ENCODE measurements at places on chromosomes 4 and X.

GRCh38 chrX:53263597-53264094 lies 17.7 kb downstream of the IQSEC2 start:
- no peak for DNase-seq

DNA sequence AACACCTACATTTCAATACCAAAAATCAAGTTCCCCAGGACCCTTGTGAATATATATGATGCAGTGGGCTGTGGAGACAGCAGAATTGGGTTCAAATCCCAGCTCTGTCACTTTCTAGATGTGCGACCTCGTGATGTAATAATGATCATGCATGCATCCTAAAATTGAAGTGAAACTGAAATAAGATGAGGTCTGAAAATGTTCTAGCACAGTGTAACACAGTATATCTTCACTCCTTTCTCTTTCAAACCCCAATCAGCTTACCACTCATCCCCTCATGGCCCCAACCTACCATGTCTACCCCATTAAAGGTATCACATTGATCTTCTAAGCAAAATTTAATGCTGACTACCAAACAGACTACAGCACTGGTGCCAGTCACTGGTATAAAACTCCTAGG lies 69.9 kb upstream of the BRS3 start:
- no peak for DNase-seq

DNA sequence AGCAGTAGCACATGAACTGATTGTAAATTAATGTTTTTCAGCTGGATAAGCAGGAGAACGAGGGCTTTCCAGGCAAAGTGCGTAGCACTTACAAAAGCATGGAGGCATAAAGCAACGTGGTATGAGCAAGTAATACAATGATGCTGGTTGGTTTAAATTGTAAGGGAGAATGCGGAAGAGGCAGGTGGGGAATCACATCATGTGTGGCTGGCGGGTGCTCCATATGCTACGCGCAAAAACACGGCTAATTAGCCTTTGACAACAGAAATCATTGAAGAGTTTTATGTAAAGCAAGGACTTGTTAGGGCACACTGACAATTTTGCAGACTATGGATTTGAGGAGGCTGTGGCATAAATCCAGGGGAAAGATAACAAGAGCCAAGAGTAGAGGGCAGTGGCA lies 14.6 kb downstream of the SYTL4 start:
- no peak for DNase-seq

- DNase-seq = no peak
Measured at GRCh38 chr4:72218953-72219352, 187.2 kb downstream of the NPFFR2 start.

DNA sequence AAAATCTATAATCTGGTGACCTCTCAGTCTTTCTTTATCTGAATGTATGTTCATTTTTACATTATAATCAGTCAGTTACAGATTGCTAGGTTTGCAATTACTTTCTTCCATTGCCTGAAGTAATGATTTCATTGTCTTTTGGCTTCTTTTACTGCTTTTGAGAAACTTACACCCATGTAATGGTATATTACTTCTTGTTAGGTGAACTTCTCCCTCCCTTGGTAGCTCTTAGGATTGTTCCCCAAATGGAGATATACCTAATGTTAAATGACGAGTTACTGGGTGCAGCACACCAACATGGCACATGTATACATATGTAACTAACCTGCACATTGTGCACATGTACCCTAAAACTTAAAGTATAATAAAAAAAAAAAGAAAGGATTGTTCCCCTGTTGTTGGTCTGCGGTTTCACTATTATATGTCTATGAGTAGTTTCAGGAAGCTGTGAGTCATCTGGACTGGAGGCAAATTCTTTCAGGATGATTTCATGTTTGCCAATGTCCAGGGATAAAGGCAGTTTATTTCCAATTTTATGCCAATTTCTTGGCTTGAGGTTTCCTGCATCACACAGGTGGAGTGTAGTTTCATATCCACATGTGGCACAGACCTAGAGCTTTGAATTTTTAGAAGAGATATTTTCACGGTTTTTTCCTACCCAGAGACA lies 21.8 kb downstream of the SPANXC start:
- no peak for DNase-seq

- no peak for DNase-seq
Measured at GRCh38 chrX:51853251-51853650, 40.2 kb upstream of the MAGED1 start.

DNA sequence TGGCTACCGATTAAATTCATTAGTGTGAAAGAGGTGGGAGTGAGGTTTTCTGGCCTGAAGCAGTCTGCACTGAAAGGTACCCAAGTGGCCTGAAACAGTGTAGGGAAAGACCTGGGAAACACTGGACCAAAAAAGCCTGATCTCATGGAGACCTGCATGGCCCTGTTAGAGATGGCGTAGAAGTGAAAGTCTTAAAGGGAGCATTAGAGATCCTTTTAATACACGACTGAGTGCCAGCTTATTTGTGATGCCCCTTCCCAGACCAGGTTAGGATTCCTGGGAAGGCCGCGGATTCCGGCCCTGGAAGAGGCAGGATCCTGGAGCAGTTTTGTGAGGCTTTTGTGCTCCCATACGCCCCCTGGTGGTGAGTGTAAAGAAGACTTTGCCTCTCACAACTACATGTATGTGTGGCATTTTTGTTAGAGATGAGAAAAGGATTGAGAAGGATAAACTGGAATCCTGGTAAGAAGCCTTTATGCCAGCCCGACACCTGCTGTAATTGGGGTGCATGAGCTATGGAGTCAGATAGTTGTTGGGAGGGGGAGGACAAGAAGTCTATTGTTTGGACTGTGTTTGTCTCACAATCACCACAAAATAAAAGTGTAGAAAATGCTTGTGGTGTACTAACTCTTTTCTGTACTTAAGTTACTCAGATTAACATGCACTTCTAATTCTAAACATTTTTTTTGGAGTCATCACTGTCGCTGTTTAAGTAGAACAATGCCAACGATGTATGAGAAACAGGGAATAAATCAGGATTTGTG lies 54.0 kb downstream of the JADE1 start:
- DNase-seq = peak; percentile 22

DNA sequence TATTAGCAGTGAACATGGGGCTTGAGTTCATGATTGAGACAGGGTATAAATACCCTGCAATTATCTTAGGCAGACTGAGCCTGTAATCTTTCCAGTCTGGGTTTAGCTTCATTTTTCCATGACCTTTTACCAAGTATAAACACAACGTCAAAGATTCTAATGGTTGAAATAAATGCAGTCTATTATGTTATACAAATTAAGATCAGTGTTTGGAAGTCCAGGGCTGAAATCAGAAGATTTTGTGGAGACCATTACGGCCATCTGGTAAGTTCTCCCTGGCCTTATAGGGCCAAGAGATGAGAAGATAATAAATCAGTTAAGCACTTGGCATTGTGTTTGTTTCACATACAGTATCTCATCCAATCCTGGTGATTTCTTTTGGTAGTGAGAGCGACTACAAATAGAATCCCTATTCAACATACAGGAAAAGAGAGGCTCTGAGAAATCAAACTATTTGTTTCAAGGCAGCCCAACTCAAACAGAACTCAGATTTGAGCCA lies 425.8 kb downstream of the PACRGL start:
- no peak for DNase-seq

DNA sequence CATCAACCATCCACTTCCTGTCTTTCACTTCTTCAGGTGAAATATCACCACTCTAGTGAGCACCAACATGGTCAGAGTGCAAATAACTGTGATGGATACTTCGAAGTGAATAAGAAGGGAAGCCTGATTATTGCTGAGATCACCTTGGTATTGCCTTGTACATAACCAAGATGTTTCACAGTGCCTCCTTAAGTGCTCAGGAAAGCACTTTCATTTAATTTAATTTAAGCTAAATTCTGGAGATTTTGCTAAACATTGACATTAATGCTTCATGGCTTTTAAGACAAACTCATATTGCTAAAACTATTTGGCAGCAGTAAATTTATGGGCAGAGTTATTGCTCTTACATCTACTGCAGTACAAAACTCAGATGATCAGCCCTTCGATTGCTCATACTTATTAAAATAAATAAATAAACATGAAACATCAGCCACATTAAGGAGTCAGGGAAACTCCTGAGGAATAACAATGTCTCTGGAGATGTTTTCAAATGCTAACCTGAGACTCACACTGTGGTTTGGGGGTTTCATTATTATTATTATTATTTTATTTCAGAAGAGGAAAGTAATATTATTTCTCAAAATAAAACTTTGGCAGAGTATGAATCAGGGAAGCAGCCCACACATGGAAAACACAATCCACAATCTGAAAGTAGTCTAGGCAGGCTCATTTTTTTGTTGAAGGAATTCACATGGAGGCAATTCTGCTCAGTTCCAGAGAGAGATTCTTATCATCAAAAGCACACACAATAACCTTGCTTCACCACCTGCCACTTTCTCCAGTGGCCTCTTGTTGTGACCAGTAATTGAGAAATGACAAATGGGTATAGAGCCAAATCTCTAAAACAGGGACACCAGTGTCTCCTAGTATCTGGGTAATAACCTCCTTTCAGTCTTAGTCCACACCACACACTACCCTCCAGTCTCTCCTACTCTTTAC lies 344.2 kb downstream of the MAPK10 start:
- DNase-seq = no peak

DNA sequence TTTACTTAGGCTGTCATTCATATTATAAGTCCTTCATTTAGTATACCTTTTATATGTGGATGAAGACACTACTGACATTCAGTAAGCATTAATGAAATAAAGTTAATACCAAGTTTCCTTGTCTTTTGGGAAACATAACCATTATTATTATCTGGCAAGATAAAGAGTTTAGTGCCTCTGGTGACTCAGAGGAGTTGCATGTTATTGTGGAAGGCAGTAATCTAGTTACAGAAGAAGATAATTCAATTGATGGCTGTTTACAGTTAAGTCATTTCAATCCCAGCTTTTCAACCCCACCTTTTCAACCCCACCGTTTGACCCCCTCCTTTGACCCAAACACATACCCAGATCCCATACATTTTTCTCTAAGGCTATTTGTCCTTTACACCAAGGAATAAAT lies 143.8 kb downstream of the FANCB start:
- no peak for DNase-seq

DNA sequence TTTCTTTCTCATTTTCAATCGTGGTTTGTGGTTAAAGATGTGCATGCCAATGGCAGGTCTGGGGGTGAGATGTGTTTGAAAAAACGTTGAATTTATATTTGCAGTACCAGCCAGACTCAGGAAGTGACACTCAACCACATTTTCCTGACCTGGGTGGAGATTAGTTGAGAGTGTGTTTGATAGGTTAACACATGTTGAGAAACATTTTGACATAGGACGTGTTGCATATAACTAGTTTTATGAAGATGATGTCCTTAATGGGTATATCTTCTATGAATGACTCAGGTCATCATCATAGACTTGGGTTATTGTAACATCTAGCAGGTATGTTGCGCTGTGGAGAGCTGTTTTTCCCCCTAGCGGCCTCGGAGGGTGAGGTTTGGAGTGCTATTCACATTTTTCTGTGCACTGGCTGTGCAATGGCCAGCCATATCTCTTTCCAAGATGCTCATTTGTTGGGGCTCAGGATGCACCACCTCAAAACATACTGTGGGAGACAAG lies 21.7 kb upstream of the CD38 start:
- peak; percentile 42 for DNase-seq

- DNase-seq = no peak
Measured at GRCh38 chr4:77601614-77602187, 3.9 kb upstream of the CXCL13 start.

GRCh38 chr4:71132486-71132885 lies 139.0 kb downstream of the DCK start:
- no peak for DNase-seq

DNA sequence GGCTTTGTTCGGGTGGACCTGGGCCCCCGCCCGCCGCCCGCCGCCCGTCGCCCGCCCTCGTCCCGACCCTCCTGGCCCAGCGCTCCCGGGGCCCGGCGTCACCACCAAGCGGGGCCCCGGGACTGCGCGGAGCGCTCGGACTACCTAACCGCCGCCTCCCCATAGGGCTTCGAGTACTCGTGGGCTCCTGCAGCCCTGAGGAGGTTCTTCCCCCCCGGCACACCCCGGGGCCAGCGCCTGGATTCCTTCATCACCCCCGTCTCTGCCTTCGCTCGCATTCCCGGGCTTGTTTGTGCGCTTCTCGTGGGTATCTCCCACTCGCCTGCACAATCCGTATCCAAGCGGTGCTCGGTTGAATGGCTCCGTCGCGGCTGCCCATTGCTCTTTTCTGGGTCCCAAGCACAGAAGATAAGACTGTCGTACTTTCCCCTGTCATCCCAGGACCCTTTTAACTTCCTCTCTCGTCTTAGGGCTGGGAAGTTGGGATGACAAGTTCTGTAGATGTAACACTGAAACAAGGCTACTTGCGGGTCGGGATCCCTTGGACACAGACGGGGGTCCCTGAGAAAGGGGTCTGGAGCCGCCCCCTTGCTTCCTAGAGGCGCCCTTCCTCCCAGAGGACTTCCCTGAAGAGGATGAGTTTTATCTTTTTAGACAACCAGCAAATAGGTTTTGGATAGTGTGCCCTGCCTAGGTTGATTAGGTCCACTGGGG lies 565 bp downstream of the MOB1B start:
- no peak for DNase-seq

GRCh38 chrX:108590496-108590895 lies 145.9 kb downstream of the IRS4 start:
- DNase-seq = no peak

DNA sequence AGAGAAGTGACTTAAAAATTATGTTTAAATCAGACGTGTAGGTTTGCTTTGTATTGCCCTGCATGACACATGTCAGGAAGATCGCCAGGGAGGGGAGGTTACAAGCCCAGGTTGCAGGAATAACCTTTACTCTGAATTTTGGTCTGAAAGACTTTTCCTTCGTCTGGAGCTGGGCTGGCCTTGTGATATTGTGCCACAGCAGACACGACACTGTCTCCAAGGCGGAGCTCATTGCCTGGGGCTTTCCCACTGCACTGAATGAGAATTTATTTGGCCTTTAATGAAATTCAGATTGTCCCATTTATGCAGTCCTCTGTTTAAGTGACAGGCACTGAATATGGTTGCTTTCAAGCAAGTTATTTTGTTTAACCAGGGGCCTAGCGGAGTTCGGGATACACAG lies 45.1 kb downstream of the RHOH start:
- no peak for DNase-seq

GRCh38 chrX:7943600-7944245 lies 16.5 kb upstream of the PNPLA4 start:
- no peak for DNase-seq

DNA sequence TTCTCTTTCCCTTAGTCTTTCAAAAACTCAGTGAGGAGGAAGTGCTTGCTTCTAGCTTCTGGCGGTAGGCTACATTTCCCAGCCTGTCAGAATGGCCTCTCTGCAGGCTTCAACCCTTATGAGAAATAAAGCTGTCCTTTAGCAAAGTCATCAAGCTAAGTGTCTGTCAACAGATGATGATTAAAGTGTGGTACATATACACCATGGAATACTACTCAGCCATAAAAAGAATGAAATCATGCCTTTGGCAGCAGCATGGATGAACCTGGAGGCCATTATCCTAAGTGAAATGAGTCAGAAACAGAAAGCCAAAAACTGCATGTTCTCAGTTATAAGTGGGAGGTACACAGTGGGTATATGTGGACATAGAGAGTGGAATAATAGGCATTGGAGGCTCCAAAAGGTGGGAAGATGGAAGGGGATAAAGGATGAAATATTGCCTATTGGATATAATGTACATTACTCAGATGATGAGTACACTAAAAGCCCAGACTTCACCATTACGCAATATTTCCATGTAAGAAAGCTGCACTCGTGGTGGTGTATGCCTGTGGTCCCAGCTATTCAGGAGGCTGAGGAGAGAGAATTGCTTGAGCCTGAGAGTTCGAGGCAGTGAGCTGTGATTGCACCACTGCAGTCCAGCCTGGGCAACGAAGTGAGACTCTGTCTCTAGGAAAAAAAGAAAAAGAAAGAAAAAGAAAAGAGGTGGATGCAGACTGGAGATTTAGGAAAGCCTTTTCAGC lies 7.9 kb downstream of the TRIM2 start:
- no peak for DNase-seq

- no peak for DNase-seq
Measured at GRCh38 chr4:83631066-83631465, 95.2 kb downstream of the GPAT3 start.

Data from activated CD8-positive, alpha-beta memory T cell treated with anti-CD3 and anti-CD28 coated beads for 1 hour (primary cell).